ENCODE measurements at places on chromosomes 2 and 18.

DNA sequence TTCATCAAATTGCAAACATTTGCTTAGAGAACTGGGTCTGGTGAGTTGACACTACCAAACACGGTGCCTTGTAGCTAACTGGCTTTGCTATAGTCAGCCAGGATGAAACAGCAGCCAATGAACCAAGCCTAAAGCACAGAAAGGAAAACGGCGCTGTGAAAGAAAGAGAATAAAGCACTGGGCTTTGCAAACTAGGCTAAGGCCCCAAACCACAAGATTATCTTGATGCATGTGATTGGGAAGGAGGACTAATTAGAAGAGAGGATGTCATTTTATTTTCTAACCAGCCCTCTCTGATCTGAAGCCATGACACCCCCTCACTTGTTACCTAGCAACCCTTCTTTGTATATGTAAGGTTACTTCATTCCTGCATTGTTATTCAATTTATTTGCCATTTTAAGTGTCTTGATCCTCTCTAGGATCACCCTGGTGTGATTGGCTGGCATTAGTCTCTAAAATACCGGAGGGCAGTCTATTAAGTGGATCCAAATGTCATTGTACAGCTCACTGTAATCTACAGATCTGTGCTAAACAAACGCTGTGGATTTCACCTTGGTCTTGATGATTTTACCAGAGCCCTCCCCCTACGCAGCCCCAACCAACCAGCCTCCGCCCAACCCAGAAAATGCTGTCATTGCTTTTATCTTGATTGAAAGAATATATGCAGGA is 395.4 kb upstream of the ACVR2A start:
- DNase-seq: peak; percentile 63

DNA sequence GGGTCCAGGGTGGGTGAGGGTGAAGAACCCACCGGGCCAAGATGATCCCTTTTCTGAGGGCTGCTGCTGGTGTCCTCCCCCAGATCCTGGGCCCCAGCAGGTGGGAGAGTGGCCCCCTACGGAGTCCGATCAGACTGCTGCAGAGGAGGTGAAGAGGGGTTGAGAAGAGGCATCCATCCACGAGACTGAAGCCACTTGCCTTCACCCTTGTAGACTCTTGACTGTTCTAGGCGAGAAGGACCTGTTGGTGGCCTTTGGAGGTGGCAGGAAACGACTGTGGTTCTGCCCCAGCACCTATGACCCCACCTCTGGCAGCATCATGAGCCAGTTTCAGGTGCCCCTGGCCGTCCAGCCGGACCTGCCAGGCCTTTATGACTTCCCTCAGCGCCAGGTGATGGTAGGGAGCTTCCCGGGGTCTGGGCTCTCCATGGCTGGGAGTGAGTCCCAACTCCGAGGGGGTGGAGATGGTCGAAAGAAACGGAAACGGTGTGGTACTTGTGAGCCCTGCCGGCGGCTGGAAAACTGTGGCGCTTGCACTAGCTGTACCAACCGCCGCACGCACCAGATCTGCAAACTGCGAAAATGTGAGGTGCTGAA is 1.5 kb downstream of the TET3 start:
- DNase-seq: peak; percentile 62

GRCh38 chr2:176268976-176269318 is 295 bp upstream of the MTX2 start:
- DNase-seq: no peak

- DNase-seq: no peak
Measured at GRCh38 chr2:74092275-74092674, 55.4 kb downstream of the BOLA3 start.

DNA sequence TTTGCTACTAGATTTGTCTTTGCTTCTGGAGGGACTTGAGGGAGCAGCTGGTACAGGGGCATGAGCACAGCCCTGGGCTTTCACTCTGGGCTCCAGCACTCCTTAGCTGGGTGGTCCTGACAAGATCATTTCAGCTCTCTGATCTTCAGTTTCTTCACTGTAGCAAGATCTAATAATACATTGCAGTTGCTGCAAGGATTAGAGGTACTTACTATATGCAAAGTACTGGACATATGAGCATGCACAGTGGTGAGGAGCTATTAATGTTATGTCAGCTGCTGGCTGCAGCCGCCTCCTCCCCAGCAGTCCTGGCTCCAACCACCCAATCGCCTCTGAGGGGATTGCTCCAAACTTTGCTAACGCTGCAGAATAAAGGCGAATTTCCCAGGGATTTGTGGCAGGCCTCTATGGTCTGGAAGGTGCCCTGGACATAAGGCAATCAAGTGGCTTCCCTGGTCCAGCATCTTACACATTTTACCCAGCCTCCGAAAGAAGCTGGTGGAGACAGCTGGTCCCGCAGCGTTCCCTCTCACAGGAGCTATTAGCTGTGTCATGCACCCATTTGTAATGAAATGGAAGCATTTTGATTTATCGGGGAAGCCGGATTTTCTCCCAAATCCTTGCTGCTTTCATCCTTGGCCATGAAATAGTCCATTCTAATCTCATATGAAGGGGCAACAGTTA is 96.7 kb downstream of the RHOB start:
- no peak for DNase-seq

GRCh38 chr2:106178716-106179115 is 15.4 kb downstream of the UXS1 start:
- no peak for DNase-seq

- peak; percentile 11 for DNase-seq
Measured at GRCh38 chr18:6294148-6294784, 120.4 kb downstream of the L3MBTL4 start.

- DNase-seq: no peak
Measured at GRCh38 chr2:123614596-123614995, 410.5 kb upstream of the CNTNAP5 start.

DNA sequence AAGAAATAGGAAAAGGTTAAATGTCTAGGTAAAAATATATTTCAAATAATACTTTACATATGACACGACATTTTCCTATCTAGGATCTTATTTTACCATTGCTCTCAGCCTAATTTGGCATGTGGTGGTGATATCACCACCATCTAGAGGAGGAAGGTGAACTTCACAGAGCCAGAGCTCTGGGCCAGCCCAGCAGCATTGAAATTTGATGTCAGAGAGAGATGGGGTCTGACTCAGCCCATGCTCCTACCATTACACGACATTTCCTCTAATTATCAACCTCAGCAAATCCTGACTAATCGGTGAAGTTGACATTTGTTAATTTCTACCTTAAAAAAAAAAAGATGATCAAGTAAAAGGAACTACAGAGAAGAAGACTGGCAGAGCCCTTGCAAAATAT is 42.3 kb downstream of the LRRTM4 start:
- no peak for DNase-seq

DNA sequence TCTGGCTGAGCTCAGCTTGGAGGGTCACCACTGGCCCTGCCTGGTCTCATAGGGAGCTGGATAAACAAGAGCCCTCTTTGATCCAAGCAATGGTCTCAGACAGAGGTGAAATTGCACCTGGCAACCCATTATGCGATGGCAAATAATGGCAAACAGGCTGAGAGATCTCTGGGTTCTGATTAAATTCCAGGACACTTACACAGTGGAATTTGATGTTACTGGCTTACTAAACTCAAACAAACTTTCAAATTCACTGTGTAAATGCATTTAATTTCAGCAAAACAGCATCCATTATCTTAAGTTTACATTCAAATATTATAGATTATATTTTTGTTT is 19.5 kb upstream of the STAT4 start:
- DNase-seq: no peak

DNA sequence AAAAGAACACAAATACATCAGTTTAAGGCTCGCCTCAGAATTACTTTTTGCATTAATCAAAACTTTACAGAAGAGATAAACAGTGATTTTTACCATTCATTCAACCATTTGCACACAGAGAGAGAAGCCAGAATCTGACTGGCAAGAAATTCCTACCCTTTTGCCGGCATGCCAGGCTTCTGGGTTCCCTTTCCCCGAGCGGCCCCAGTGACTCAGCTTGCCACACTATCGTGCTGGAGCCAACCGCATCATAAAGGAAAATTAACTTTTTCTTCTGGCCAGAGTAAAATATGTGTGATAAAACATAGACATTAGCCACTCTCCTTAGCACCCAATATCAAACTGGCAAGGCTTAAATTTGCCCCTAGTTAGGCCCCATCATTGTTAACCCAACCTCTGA is 61.8 kb upstream of the IKZF2 start:
- DNase-seq: no peak

GRCh38 chr18:36284268-36284667 is 13.2 kb upstream of the FHOD3 start:
- no peak for DNase-seq

DNA sequence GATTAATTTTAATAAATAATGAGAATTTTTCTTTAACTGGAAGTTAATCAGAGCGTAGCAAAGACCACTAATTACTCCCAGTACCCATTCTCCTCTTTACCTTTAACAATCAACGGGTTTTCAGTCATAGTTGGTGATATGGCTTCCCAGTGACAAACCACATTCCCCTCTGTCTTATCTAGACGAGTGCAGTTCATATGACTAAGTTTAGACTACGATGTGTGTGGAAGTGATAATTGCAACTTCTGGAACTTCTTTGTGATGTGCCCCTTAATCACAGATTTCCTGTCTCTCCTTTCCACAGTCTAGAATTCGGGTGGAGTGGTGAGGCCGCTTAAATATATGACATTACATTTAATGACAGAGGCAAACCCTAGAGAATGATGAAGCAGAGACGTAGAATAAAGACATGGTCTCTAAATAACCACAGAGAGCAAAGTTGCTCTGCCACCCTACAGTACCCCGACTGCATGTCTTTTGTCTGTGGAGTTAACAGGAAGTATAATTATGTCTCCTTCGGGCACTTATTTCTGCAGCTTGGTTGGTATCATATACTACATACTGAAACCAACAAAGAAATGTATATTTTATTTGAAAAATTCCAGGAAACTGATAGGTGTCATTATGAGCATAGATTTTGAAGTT is 693.3 kb upstream of the CDH7 start:
- no peak for DNase-seq

DNA sequence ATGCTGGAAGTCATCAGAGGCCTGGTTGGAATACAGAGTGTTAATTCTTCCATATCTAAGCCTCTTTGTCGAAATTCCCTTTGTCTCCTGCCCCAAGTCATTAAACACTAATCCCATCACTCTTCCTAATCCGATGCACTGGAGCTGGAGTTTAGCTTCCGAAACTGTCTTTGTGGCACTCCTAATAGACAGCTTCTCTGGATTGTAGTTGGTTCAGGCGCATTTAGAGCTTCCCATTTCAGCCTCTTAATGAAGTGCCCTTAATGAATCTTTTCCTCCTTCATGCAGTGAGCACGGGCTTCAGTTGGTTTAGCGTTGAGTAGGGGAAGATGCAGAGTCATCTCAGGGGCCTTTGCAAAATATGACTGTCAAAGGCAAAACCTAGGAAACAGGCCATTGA is 72.2 kb upstream of the MEIS1 start:
- no peak for DNase-seq

- DNase-seq: no peak
Measured at GRCh38 chr18:3397786-3398185, 52.2 kb upstream of the TGIF1 start.

GRCh38 chr2:10278029-10278762 is 24.5 kb upstream of the HPCAL1 start:
- no peak for DNase-seq

- no peak for DNase-seq
Measured at GRCh38 chr2:105635564-105635963, 109.1 kb upstream of the NCK2 start.

DNA sequence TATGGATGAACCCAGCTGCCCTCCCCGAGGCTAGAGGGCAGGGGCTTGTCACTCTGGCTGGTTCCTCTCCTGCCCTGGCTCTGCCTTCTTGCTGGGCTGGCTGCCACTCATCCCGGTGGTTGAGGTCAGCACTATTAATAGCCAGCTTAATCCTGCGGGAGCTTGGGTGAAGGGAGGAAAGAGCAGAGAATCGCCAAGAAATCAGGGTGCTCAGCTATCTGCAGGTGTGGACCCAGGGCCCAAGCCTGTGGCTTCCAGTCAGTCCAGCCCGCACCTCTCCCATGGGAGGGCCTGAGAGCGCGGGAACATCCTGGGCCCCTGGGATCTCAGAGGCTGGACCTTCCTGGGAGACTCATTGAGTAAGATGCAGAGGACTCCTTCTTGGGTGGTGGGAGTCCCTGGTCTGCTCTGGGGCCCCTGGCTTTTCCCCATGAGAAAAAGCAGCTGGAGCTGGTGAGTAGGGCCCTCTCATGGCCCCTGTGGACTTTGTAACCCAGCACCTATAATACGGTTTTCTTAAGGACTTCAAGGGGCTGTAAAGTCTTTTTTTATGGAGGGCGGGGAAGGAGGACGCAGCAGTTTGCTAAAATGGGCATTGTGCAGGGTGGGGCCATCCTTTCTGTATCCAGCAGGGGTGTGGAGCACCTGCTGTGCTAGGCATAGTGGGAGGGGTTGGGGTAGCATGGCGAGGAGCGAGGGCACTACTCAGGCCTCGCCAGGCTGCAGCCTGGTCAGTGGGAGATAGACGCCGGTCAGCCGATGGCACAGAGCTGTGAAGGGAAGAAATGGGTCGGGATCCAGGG is 27.4 kb upstream of the CNNM3 start:
- DNase-seq: no peak

- DNase-seq: no peak
Measured at GRCh38 chr2:227860221-227860641, 11.2 kb upstream of the DAW1 start.

DNA sequence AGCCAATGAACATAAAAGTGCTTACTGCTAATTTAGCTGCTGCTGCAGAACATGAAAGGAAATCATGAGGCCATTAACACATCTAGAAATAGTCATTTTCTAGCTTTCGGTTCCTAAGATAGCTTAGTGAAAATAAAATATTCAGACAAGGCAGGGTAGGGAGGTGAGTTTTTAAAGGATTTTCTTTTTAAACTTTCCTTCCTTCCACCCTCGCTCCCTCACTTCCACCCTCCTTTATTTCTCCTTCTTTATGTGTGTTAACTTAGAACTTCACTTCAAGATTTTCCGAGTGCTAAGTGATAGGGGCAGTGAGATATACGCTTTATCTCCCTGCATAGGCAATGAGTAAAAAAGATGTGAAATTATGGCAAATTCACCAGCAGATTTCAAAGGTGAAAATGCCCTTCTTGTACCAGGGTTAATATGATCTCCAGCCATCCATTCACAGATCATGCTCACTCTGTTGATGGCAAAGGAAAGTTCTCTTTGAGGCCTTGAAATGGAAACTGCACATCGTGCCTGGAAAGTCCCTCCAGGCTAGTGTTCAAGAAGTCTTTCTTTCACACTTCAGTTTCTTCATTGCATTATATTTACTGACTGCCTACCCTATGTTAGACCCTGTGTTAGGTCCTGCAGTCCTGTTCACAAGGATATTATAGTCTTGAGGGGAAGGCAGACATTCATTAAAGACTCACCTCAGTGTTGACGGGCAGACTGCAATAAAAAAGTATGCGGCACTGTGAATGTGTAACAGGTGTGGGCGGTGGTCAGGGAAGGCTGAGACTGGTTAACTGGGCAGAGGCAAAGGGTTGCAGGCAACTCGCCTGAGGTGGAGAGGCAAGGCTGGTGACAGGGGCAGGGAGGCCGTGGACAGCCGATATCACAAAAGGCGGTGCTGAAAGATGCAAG is 200.8 kb downstream of the PLCL1 start:
- no peak for DNase-seq

DNA sequence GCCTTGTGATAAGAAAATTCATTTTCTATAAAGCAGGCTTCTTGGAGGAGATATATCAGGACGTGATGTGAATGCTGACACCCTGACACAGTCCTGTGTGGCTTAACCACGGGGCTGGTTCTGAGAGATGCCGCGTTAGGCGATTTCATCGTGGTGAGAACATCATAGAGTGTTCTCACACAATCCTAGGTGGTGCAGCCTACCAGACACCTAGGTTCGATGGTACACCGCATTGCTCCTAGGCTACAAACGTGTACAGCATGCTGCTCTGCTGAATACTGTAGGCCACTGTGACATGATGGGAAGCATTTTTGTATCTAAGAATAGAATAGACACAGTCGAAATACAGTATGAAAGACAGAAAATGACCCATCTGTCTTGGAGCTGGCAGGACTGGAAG is 82.5 kb downstream of the TNFRSF11A start:
- DNase-seq: no peak

Data from natural killer cell (primary cell).